ENCODE measurements at places on chromosomes 2 and 18. TPM values are rescaled to one million over a fixed set of nuclear protein-coding genes. Genes with fewer than 3 reads are reported as not detected.

DNA sequence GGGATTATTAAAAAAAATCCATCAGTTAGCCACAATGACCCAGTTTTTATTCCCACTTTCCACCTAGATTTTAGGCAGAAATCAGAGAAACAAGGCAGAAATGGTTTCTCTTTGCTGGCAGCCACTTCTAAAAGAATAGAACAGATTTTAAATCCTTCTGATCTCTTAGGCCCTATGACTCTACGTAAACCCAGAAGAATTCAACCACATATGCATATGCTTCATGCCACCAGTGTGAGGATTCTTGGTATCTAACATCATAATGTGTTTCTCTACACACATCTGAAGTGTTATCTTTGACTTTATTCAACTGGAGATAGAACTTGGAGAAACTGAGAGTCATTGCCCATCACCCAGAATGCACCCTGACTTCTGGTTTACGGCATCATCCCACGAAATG, 128.7 kb upstream of the TANK start:
- H3K36me3 ChIP-seq = no peaks in the 10 kb centered on the region
- no peaks in the 10 kb centered on the region for H3K27me3 ChIP-seq
- no peak for DNase-seq
- H3K27ac ChIP-seq = no peak overlapping the region
- H3K4me1 ChIP-seq = no peaks in the 10 kb centered on the region

Gene ARHGEF33
- 1.3 TPM for total RNA-seq

Gene STON1
- total RNA-seq = 35.2 TPM

- H3K27ac ChIP-seq = no peak overlapping the region
- peaks cover 8% of the 10 kb centered on the region for H3K27me3 ChIP-seq
- H3K4me3 ChIP-seq = no peak overlapping the region
- no peak for DNase-seq
- no peaks in the 10 kb centered on the region for H3K36me3 ChIP-seq
Observed at GRCh38 chr2:229575569-229576315, 138.6 kb downstream of the DNER start.

Gene CTDSP1
- total RNA-seq = 169 TPM

GRCh38 chr18:79522451-79523205, 126.9 kb downstream of the NFATC1 start:
- H3K4me1 ChIP-seq = peaks cover 10% of the 10 kb centered on the region
- peak overlapping the region; percentile 30 for H3K27ac ChIP-seq
- no peak overlapping the region for H3K4me3 ChIP-seq
- no peaks in the 10 kb centered on the region for H3K27me3 ChIP-seq

- no peaks in the 10 kb centered on the region for H3K36me3 ChIP-seq
- no peak overlapping the region for H3K27ac ChIP-seq
- no peaks in the 10 kb centered on the region for H3K4me1 ChIP-seq
- no peaks in the 10 kb centered on the region for H3K27me3 ChIP-seq
- H3K4me3 ChIP-seq = no peak overlapping the region
Observed at GRCh38 chr2:119301413-119301812, 65.2 kb downstream of the C2orf76 start.

Gene ASB1
- total RNA-seq = 26.6 TPM

- no peak overlapping the region for H3K27ac ChIP-seq
- DNase-seq = no peak
- H3K4me3 ChIP-seq = no peak overlapping the region
- no peaks in the 10 kb centered on the region for H3K36me3 ChIP-seq
Observed at GRCh38 chr2:21715887-21716286, 592.1 kb downstream of the TDRD15 start.
